ENCODE measurements at places on chromosomes 5 and 9. TPM values are rescaled to one million over a fixed set of nuclear protein-coding genes. Genes with fewer than 3 reads are reported as not detected.

DNA sequence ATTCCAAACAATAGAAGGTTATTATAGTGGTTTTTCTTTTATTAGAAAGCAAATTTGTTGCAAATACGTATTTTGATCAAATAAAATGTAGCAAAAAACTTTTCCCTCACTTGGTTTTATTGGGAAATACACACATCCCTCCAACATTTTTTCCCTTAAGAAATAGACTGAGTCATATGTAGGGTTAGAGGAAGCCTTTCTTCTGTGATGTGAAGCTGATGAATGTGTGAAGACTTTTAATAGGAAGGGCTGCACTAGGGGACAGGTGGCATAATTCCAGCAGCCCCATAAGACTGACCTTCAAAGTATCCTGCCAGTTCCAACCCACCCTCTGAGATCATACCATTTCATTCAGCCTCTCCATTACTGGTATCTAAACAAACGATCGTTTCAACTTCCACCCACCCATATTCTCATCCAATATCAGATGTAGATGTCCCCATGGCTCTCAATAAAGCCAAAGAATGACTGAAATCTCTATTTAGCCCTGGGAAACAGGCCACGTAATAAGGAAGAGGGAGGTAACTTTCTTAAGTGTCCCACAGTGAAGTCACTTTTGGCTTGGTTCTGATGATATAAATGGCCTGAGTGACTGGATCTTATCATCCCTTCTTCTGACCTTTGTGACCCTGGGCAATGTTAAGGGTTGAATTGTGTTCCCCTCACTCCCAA lies 64.7 kb upstream of the LPAR1 start:
- H3K4me1 ChIP-seq: no peaks in the 10 kb centered on the region
- no peaks in the 10 kb centered on the region for H3K36me3 ChIP-seq
- no peaks in the 10 kb centered on the region for H3K27me3 ChIP-seq
- no peak for DNase-seq
- no peak overlapping the region for H3K27ac ChIP-seq
- no peak overlapping the region for H3K4me3 ChIP-seq

Gene CD14
- 1.4 TPM for total RNA-seq

DNA sequence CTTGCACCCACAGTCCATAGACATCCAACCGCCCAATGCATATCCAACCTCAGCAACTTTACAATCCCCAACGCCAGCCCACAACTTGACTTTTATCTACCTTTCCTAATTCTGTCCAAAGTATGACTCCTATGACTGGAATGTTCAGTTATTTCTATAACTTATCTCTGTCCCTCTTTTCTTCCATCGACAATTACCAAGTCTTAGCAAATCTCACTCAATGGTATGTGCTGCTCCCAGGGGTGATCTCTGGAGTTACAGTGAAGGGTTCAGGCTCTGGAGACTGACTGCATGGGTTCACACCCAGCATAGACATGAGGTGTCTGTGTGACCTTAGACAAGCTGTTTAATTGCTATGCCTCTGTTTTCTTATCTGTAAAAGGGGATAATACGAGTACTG lies 106.9 kb downstream of the SPOCK1 start:
- H3K4me1 ChIP-seq: no peaks in the 10 kb centered on the region
- H3K36me3 ChIP-seq: no peaks in the 10 kb centered on the region
- H3K4me3 ChIP-seq: no peak overlapping the region
- H3K27ac ChIP-seq: no peak overlapping the region
- DNase-seq: no peak

DNA sequence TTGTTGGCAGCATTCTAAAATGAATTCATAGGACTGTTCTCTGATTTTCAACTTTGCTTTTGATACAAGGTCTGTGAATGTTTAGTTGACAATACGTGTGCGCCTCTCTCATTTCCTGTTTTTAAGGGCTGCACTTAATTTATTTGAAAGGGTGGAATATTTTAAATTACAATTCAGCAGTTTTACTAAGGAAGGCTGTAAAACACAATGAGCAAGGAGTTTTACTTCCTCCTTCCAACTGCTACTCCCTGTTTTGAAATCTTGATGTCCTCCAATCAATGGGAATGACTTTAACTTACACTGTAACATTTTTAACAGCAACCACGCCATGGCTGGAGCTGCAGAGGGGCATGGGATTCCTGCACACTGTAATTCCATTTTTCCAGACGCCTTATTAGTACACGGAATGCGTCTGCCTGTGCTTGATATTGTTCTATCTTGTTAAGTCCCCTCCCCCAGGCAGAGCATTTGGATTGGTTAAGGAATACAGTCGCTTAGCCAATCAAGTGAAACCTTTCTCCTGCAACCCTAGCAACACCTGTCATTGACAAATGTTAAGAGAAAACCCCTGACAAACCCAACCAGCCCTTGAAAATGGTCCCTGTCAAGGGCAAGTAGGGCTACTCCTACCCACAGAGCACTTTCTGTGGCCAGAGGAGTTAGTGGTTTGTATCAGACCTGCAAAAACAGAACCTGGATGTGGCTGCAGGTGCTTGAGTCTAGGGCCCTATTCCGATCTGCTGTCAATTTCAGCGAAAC lies 12.5 kb upstream of the ZSWIM6 start:
- H3K4me3 ChIP-seq: no peak overlapping the region
- H3K27me3 ChIP-seq: no peaks in the 10 kb centered on the region
- DNase-seq: peak; percentile 79
- H3K4me1 ChIP-seq: no peaks in the 10 kb centered on the region

Gene ANKRD34B
- not detected for total RNA-seq

Gene FCN2
- not detected for total RNA-seq

- H3K4me1 ChIP-seq: peaks cover 15% of the 10 kb centered on the region
- DNase-seq: no peak
- H3K27ac ChIP-seq: no peak overlapping the region
- H3K4me3 ChIP-seq: no peak overlapping the region
- no peaks in the 10 kb centered on the region for H3K36me3 ChIP-seq
These were observed 177.3 kb downstream of the C9orf152 start for GRCh38 chr9:110030632-110031031.

- no peak overlapping the region for H3K4me3 ChIP-seq
- H3K27ac ChIP-seq: no peak overlapping the region
- H3K4me1 ChIP-seq: no peaks in the 10 kb centered on the region
These were observed 31.6 kb downstream of the DTWD2 start for GRCh38 chr5:118956727-118957126.

- no peaks in the 10 kb centered on the region for H3K4me1 ChIP-seq
- no peak for DNase-seq
- H3K27me3 ChIP-seq: no peaks in the 10 kb centered on the region
- no peak overlapping the region for H3K27ac ChIP-seq
- no peak overlapping the region for H3K4me3 ChIP-seq
- no peaks in the 10 kb centered on the region for H3K36me3 ChIP-seq
These were observed 61.1 kb downstream of the OXCT1 start for GRCh38 chr5:41809128-41809527.

DNA sequence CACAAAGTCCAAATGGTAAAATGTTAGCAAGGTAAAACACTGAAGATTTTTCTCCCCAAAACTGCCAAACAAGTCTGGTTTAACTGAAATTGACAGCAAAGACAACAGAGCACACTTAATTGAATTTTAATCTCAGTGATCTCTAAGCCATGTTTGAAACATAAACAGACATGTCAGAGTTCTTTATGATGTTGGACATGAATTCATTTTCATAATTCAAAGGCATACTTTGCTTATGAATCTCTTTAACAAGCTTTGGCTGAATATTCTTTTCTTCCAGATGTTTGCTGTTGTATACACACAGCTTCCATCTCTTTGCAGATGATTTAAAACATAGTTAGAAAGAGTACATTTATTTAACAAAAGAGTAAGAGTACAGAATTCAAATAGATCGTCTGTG lies 509.1 kb downstream of the RAB3C start:
- no peak overlapping the region for H3K27ac ChIP-seq
- H3K4me1 ChIP-seq: peaks cover 6% of the 10 kb centered on the region
- no peaks in the 10 kb centered on the region for H3K36me3 ChIP-seq
- no peaks in the 10 kb centered on the region for H3K27me3 ChIP-seq
- no peak overlapping the region for H3K4me3 ChIP-seq

GRCh38 chr9:112051812-112052211 lies 123.3 kb downstream of the SUSD1 start:
- no peaks in the 10 kb centered on the region for H3K36me3 ChIP-seq
- H3K4me3 ChIP-seq: no peak overlapping the region
- H3K27ac ChIP-seq: no peak overlapping the region
- no peaks in the 10 kb centered on the region for H3K27me3 ChIP-seq
- DNase-seq: no peak

Gene PCDHAC1
- total RNA-seq: 20.8 TPM

Gene MPDZ
- total RNA-seq: 50.6 TPM

GRCh38 chr5:64161420-64161819 lies 4.2 kb upstream of the RNF180 start:
- no peak for DNase-seq
- no peaks in the 10 kb centered on the region for H3K4me1 ChIP-seq
- H3K27ac ChIP-seq: no peak overlapping the region
- H3K36me3 ChIP-seq: no peaks in the 10 kb centered on the region
- no peak overlapping the region for H3K4me3 ChIP-seq

GRCh38 chr9:75233011-75233410 lies 144.7 kb downstream of the OSTF1 start:
- H3K4me3 ChIP-seq: no peak overlapping the region
- H3K27me3 ChIP-seq: no peaks in the 10 kb centered on the region
- no peaks in the 10 kb centered on the region for H3K36me3 ChIP-seq
- H3K4me1 ChIP-seq: no peaks in the 10 kb centered on the region

Gene SLC44A1
- 29.4 TPM for total RNA-seq

GRCh38 chr5:119453040-119453373 lies 710 bp downstream of the HSD17B4 start:
- no peaks in the 10 kb centered on the region for H3K27me3 ChIP-seq
- H3K4me3 ChIP-seq: peak overlapping the region; percentile 76
- no peaks in the 10 kb centered on the region for H3K4me1 ChIP-seq

DNA sequence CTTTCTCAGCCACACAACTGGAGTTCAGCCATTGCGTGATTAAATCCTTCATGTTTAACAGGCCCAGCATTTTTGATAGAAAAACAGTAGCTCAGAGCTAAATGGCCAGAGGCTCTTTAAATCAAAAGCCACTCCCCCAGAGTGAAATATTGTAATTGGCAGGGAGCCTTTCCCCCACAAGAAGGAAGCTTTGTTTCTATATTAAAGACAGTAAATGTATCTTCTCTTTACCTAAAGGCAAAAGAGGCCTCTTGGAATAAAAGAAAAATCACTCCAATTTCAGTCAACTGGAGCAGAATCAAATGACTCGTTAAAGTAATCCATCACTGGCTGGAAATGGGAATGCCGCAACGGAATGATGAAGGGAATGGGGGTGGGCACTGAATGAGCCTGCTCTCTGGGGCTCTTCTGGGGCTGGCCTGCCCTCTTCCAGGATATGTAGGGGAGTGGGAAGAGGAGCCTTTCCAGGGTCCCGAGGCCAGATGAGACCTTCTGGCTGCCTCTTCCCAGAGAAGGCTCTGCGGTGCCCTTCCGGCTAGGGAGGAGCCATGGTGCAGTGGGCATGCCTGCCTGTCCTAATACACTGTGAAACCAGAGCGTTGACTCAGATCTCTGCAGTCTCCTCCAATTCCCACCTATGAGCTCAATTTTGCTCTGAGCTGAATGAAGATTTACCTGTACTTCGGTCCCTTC lies 45.2 kb downstream of the ANKDD1B start:
- H3K4me3 ChIP-seq: no peak overlapping the region
- H3K27ac ChIP-seq: no peak overlapping the region
- peaks cover 83% of the 10 kb centered on the region for H3K27me3 ChIP-seq
- peaks cover 10% of the 10 kb centered on the region for H3K4me1 ChIP-seq

Gene PLCXD3
- 19.3 TPM for total RNA-seq

DNA sequence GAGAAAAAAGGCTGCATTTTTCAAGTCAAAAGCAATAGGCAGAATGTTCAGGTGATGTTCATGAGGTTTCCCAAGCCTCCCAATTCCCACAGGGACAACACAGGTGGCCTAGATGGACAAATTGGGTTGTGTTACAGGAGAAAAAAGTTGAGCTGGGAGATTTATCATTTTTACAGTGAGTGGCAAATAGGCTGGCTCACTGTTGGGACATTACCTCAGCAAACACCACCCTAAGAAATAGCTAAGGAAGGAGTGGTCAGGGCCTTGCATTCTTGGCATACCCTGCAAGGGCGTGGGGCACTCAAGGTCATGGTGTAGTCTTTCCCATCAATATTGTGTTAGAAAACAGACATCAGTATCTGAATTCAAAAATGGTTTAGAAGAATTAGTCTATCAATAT lies 23.3 kb upstream of the CPLANE1 start:
- no peak for DNase-seq
- H3K4me1 ChIP-seq: no peaks in the 10 kb centered on the region
- H3K4me3 ChIP-seq: no peak overlapping the region
- no peak overlapping the region for H3K27ac ChIP-seq

Data from cardiac muscle cell (in vitro differentiated cells and primary cell).